Right ventricle myocardium inferior (tissue), 1 donor: ENCODE measurements at places on chromosomes 7 and 10.
A peak's percentile ranks its signal among the peaks of the same experiment; 100 is the strongest.

- DNase-seq = no peak
Measured at GRCh38 chr7:137985253-137985896, 16.5 kb downstream of the CREB3L2 start.

GRCh38 chr10:81403451-81403850, 471.5 kb upstream of the NRG3 start:
- no peak for DNase-seq

GRCh38 chr10:117261501-117261900, 20.6 kb downstream of the SLC18A2 start:
- DNase-seq = no peak

DNA sequence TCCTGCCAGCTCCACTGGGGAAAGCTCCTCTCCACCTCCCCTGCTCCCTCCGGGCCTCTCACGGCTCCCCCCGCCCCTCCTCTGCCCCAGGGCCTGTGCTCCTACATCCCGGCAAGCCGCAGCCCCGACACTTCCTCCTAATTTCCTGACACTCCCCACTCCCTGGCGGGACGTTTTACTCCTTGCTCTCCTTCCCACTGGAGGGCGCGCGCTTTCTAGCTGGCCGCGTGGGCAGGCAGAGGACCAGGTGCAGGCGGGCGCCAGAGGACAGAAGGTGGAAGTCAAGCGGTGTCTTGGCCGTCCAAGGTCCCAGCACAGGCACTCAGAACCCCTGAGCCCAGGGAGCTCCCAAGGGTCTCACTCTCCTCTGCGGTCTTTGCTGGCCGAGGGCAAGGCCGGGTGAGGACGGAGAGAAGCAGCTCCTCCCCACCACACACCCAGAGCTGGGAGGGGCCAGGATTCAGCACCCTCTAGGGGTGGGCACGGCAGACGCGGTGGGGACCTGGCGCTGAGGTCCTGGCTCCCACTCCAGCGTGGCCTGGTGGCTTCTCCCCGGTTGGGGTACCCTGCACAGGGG, 19.1 kb downstream of the ADAM8 start:
- peak; percentile 90 for DNase-seq

DNA sequence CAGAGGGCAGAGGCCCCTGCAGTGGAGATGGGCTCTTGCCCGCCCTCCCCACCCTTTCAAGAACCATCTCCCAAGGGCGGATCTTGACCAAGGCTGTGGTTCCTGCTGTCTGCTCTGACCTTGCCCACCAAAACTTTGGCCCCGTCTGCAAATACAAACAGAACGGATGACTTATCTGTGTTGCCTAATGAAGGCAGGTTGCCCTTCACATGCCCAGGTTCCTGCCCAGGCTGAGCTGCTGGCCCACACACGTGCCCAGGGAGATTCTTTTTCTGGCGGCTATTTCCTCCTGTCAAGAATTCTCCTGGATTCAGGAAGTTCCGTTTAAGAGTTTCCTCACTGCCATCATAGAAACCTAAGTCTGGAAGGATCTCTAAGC, 78.3 kb downstream of the PROSER2 start:
- DNase-seq = no peak
